ENCODE measurements at places on chromosomes 11 and 22. TPM values are rescaled to one million over a fixed set of nuclear protein-coding genes. Genes with fewer than 3 reads are reported as not detected.

DNA sequence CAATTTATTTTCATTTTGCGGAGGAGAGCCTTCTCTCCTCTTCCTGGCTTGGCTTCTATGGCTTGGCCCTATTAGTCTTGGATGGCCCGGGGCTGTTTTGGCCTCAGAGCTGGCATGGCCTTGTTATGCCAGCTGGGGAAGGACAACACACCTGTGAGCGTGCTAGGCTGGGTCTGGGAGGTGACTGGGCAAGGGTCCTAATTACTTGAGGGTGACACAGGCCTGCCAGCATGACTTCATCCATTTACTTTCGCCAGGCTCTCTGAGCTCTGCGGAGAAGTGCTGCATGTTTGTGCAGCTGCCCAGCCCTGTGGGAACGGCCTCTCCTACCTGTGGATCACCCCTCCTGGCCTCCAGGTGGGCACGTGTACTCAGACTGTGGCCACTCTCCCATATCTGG is 153.6 kb downstream of the SNX19 start:
- DNase-seq = no peak

- no peak for DNase-seq
Observed at GRCh38 chr11:28483072-28483867, 375.1 kb downstream of the METTL15 start.

The PTPN5 gene
- not detected for polyA plus RNA-seq

GRCh38 chr11:20050551-20051333 is 109.5 kb downstream of the DBX1 start:
- DNase-seq = no peak

DNA sequence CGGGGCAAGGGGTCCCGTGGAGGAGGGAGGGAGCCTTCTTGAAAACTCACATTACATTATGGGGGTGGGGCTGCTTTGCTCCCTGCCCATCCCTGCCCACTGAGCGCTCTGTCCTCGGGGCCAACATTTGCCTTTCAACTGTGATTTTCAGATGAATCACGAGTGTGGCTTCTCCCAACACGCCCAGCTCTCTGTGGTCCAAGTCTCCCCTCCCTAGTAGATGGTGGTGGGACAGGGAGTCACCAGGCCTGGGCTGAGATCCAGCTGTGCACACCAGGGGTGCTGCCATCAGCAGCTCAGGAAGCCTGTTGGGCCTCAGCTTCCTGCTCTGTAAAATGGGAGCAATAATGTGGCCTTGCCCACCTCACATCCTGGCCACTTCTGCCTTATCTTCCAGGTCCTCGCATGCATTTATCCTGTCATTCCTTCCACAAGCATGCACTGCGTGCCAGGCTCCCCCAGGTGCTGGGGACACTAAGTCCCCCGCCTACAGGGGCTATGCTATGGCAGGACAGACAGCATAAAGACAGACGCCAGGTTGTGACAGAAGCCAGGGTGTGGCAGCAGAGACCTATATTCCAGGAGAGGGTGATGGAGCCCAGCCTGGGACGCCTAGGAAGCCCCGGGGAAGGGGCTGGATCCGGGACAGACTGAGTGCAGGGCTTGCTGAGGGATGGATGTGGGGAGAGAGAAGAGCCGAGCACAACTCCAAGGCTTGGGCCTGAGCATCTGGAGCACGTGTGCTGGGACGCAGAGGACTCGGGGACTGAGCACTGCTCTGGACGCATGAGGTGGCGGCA is 30.5 kb downstream of the NFAM1 start:
- no peak for DNase-seq
